ENCODE measurements at places on chromosomes 13 and 19.

GRCh38 chr13:87986639-87987250 is 315.6 kb downstream of the SLITRK5 start:
- no peak for DNase-seq

DNA sequence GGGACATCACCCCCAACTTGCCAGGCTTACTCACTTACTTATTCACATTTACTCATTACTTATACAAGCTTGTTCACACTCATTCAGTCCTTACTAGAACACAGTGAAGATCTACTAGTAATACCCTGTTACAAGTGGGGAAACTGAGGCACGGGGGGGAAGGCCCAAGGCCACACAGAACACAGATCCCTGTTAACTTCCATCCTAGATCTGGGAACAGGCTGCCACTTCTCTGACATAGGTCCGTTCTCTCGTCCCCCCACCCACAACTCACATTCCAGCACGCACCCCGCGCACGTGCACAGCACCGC is 1.5 kb upstream of the NRTN start:
- no peak for DNase-seq

DNA sequence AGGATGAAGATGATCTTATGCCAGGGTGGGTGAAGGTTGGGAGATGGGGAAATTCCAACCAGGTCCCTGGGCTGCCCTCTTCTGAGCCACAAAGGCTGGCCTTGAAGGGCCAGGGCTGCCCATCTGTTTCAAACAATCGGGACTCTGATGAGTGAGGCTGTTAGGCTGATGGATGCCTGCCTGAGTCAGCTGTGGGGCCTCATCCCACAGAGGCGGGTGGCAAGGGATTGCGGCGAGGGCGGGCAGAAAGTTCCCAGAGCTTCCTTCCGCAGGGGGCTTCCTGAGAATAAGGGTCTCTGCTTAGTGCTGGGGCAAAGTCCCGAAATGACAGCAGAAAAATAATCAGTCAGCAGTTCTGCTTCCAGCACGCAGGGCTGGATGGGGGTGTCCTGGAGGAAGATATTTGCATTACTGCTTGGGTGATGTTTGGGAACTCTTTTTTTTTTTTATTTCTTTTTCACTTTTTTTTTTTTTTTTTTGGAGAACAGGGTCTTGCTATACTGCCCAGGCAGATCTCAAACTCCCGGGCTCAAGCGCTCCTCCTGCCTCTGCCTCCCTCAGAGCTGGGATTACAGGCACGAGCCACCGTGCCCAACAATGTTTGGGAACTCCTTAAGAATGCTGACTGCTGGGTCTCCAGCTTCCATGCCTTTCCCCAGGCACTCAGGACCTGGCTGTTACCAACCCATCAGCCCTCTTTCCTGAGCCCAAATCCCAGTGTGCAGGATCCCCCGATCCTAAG is 14.1 kb downstream of the SH3GL1 start:
- DNase-seq, result no peak

DNA sequence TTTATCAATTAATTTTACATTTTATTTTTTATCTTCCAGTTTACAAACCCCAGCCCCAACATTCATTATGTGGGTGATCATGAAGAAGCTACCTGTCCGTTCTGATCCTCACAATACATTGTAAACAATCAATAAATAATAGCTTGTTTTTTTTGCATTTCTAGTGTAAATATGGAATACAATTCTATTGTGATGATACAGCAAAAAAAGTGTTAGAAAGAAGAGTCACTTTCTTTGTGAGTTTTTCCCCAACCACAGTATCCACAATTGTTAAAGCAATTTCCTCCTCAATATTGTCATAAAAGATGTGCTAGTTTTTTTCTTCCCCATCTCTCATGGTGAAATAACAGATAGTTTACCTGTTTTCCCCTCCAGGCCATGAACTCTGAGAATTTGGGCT is 30.3 kb upstream of the ZNF835 start:
- DNase-seq, result no peak

GRCh38 chr19:39264306-39265290 is 3.6 kb upstream of the IFNL2 start:
- no peak for DNase-seq

DNA sequence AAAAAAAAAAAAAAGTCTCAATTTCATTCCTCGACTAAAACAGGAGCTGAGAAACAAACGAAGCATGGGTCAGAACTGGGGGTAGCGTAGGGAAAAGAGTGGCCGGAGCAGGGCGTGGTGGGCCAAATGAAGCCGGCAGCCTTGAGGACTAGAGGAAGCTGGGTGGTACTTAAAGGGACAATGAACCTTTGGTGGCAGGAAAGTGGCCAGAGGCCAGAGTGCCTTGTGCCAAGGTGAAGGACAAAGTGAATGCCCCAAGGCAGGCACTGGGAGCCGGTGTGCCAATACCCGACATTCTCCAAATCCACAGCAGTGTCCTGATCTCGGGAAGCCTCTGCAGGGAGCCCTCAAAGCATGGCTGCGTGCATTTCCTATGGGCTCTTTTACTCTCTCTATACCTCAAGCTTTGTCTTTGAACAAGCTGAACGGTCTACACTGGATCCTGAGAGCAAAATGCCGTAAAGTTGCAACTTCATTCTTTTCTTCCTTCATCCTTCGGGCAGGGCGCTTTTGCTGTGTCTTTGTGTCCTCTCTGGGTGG is 195.0 kb upstream of the KL start:
- DNase-seq, result no peak

GRCh38 chr19:30325676-30326392 is 46.4 kb upstream of the ZNF536 start:
- no peak for DNase-seq

GRCh38 chr19:31718032-31718431 is 368.8 kb upstream of the TSHZ3 start:
- no peak for DNase-seq

- DNase-seq, result no peak
These were observed 138.0 kb downstream of the ENOX1 start for GRCh38 chr13:43648733-43649132.

DNA sequence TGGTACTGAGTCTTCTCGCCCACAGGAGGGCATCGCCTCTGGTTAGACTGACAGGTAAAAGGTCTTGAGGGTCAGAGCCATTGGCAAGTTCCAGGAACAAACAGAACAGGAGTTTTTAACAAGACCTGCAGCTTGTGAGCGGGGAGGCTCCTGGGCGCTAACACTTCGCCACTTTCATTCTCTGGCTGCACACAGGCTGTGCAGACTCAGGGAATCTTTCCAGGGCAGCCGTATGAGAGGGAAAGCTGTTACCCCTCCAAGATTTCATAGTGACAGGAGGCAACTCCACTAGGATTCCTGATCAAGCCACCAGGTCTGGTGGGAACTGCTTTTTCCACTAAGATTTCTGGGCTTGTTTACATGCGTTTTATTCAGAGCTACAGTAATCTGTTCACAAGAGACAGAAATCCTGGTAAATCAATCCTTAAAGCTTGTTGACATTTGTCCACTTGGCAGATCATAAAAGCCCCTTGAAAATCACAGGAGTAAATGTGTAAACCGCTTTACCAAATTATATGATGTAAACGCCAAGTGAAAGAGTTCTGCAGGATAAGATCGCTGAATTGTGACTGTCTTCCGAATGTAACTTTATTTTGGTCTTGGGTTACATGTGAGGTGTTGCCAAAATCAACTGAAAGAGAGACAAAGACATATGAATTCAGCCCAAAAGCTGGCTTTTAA is 190.6 kb downstream of the MZT1 start:
- no peak for DNase-seq

DNA sequence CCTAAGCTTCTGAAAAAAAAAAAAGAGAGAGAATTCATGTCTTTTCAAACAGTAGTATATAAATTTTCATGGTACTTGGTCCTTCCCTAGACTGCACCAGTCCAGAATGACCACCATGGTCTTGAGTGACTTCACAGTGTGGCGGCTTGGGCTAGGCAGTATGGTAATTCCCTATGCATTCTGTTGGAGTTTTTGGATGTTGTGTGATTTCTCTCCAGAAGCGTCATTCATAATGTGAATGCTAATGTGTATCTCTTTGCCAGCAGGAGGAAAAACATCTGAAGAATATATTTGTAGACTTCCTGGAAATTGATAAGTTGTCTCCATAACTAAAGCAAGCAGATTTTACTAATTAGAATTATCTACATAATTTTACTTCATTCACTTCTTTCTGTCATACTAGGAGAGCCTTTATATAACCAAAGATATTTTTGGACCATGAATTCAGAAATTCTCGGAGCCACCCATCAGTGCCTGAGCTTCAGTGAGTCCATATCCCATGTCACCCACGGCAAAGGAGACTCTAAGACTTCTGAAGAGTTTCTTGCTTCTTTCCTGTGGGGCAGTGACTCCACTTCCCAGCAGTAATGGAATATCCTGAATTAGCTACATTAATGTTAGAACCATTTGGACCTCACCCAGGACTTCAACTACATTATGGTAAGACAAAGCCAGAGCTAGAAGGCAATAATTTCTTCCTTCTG is 8.4 kb downstream of the STARD13 start:
- DNase-seq, result no peak

- no peak for DNase-seq
These were observed 35.2 kb downstream of the SLC25A42 start for GRCh38 chr19:19098703-19099632.

DNA sequence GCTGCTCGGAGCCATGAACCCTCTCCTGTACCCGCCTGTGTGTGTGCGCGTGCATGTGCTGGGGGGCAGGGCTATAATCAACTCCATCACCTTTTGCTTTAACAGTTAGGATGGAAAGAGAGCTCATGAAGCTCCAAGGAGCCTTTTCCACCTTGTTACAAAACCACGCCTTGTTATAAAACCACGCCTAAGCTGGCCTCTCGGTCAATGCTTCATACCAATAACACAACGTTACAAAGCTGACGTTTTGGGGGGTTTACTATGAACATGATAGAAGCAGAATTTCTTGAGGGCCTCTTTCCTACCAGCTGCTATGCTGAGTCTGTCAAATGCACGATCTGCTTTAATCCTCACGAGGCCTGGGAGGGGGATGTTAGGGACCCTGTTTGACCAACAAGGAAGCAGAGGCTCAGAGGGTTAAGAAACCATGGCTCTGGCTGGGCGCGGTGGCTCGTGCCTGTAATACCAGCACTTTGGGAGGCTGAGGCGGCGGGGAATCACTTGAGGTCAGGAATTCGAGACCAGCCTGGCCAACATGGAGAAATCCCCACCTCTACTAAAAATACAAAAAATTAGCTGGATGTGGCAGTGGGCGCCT is 11.9 kb downstream of the CAPS start:
- no peak for DNase-seq

- no peak for DNase-seq
These were observed 9.9 kb upstream of the RCBTB2 start for GRCh38 chr13:48542581-48543341.

DNA sequence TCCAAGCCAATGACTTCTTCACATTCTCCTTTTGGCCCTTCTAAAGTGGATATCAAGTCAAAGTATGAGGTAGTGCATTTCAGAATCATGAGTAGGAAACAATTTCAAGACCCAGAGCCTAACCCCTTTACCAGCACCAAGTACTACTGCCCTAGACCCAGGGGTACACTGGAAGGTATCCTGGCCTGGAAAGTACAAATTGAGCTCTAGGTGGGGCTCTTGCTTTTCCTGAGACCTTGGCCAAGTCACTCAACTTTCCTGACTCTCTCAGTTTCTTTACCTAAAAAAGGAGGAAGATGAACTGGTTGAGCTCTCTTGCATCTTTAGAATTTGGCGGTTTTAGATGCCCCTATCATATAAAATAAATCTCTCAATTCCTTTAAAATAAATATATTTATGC is 204.7 kb downstream of the FGF14 start:
- no peak for DNase-seq

DNA sequence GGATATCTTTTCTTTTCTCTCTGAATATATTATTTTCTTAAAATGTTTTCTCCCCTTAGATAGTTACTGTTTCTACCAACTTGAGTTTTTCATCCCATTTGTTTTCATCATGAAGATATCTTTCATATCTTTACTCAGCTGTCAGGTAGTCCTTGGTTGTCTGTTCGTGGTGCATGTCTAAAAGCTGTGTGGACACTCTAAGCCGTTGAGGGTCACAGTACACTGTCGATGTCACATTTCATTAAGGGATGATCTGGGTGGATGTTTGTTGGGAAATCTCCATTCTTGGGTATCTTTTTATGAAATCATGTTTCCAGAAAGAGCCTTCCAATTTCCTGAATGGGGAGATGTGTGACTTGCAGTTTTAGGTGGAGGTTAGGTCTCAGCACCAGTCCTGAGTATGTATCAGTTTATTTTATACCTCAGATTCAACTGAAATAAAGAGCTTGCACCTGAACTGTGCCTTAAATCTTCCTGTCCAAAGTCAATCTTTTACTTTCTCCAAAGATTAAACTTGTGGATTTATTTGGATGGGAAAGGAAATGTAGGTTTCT is 23.2 kb downstream of the ZMYM2 start:
- DNase-seq, result no peak

- DNase-seq, result no peak
These were observed 4.8 kb upstream of the TMEM255B start for GRCh38 chr13:113754242-113754641.

DNA sequence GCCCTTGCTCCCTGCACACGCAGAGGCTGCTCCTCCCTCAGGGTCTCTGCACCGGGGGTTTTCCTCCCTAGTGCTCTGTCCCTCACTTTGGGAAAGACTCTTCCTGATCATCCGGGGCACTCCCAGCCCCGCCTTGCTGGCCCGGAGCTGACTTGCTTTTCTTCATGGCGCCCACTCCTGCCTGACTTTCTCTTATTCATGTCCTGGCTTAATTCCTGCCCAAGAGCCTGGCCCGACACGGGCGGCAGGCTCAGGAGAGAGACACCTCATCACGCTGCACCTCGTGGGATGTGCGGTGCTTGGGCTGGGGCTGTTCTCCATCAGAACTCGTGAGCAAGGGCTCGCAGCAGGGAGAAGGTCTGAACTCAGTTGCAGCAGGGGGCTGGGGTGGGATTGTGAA is 11.8 kb upstream of the PLA2G4C start:
- no peak for DNase-seq

GRCh38 chr19:5558101-5558621 is 9.6 kb downstream of the TINCR start:
- no peak for DNase-seq

DNA sequence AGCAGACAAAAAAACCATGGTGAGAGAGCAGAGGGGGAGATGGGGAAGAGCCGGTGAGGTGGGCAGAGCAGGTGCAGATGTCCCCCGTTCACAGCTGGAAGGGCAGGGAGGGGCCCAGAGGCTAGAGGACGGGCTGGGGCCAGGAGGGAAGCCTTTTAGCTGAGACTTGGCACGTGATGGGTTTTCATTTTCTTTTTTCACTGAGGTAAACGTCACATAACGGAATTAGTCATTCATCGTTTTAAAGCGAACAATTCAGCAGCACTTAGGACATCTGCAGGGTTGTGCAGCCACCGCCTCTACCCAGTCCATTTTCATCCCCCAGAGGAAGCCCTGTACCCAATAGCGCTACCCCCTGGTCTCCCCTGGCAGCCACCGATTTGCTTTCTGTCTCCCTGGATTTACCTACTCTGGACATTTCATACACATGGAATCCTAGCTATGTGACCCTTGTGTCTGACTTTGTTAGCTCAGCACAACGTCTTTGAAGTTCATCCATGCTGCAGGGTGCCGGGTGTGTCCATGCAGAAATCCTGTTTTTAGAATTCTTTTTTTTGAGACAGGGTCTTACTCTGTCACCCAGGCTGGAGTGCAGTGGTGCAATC is 16.0 kb upstream of the EMC10 start:
- peak; percentile 87 for DNase-seq

Data from GM10248 (cell line).